BJ (cell line): ENCODE measurements at places on chromosomes 16 and 17. TPM values are rescaled to one million over a fixed set of nuclear protein-coding genes. Genes with fewer than 3 reads are reported as not detected.

CCL14 gene
- polyA plus RNA-seq: not detected in 2 replicates

- peak; percentile 64 for DNase-seq
Measured at GRCh38 chr17:69949973-69950695, 124.9 kb upstream of the KCNJ16 start.

- DNase-seq: no peak
Measured at GRCh38 chr17:66351033-66351432, 48.6 kb downstream of the PRKCA start.

DNA sequence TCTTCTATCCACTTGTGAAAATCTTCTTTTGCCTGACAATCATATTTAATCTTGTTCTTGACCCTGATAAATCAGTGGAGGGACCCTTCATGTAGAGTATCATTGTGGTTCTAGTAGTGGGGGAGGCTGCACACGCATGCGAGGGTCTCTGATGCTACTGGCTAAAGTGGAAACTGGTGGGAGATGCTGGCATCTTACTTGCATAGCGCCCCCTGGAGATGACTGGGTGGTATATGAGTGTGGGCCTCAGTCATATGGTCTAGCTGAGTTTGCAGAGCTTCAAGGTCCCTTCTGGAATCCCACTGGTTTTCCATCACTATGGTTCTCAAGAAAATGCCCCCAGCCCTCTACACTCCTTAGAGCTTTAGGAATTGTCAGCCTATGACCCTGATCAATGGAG lies 236.4 kb upstream of the AXIN2 start:
- no peak for DNase-seq

GRCh38 chr16:60064026-60064425 lies 1329.9 kb upstream of the GOT2 start:
- DNase-seq: no peak

GRCh38 chr17:81050645-81051625 lies 16.0 kb downstream of the BAIAP2 start:
- DNase-seq: no peak
